Stimulated activated CD4-positive, alpha-beta T cell treated with anti-CD3 and anti-CD28 coated beads, Interleukin-15, amount 100 ng/mL, for 1 hour (primary cell): ENCODE measurements at places on chromosomes 12 and 14.

GRCh38 chr14:92756446-92756845 lies 8.0 kb upstream of the LGMN start:
- no peak for DNase-seq

GRCh38 chr14:55372423-55372822 lies 39.2 kb downstream of the ATG14 start:
- no peak for DNase-seq

- no peak for DNase-seq
Observed at GRCh38 chr12:46131732-46132469, 136.9 kb downstream of the SLC38A1 start.

DNA sequence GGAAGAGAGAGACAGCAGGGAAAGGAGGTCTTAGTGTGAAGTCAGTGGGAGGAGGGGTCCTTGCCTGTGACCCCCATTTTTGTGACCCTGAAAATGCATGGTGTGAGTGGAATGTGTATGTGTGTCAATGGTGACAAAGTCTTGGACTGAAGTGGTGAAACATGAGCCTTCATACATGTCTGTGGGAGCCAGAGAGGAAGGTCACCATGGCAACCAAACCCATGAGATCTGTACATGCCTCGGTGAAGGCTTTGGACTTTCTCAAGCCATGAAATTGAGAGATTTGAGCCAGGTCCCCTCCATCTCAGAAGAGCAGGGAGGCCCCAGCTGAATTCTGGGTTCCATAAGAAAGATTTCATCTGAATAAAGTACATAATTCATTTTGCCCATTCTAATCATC lies 108.7 kb downstream of the TTC8 start:
- no peak for DNase-seq

DNA sequence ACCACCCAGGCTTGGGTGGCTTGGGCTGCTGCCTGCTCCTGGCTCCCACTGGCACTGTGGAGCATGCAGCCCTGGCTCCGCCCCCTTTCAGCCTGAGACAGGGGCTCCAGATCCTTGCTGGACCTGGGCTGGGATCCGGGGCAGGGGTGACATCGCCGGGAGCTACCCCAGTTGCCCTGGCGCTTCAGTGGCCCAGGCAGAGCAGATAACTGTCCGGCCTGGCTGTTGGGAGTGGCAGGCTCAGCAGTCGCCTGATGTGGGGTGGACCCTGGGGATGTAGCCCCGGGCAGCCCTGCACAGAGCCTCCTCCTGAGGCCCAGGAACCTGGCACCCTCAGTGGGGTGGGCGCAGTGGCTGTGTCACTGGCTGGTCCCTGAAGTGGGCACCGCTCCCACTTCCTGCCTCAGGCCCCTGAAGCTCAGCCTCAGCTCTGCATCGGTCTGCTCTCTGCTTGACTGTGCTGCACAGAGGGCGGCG lies 57.9 kb downstream of the FUT8 start:
- DNase-seq = no peak

DNA sequence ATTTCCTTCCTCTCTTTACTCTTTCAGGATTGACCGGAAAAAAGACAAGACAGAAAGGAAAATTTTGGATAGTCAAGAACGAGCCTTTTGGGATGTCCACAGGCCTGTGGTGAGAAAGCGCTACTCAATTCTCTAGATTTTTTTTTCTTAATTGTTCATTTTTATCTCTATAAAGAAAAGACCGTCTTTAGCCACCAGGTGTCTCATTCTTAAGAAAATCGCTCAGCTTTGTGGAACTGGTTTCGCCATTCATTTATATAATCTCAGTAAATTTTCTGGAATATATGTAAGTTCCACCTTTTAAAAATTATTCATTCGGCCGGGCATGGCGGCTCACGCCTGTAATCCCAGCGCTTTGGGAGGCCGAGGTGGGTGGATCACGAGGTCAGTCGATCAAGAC lies 421.1 kb downstream of the DPF3 start:
- no peak for DNase-seq

DNA sequence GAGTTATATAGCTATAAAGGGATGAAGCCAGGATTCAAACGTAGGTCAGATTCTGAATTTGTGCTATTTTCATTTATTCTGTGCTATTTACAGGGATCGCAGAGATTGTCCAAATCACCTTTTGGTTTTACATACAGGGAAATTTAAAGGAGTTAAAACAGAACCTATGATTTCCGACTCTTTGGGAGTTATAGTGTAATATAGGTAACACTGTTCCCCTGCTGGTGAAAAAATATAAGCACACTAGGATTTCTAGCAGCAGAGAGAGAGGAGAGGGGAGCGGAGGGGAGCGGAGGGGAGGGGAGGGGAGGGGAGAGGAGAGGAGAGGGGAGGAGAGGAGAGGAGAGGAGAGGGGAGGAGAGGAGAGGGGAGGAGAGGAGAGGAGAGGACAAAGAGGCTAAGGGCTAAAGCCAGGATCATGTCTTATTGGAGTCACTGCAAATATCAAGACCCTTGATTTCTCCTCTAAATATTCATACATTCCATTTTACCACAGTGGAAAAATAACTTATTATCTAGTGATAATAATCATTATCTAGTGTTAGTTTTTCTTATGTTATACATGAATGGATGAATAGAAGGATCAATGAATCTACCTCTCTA lies 46.2 kb upstream of the KCNH5 start:
- DNase-seq = no peak

DNA sequence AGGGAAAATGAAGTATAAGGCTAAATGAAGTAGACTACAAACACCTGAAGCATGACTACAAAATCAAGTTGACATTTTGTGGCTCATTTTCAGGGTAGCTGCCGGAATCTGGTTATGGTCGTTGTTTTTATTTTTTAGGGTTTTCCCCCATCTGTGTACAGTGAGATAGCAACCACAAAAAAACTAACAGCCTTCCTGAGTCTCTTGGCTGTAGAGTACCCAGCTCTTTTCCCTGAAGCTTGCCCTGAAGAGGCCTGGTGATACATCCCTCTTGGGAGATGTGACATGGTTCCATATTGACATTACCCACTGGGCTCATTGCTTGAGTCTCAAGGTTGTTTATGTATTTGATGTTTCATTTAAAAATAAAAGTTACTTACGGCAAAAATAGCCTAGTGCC lies 424.0 kb downstream of the ZFP36L1 start:
- DNase-seq = no peak

DNA sequence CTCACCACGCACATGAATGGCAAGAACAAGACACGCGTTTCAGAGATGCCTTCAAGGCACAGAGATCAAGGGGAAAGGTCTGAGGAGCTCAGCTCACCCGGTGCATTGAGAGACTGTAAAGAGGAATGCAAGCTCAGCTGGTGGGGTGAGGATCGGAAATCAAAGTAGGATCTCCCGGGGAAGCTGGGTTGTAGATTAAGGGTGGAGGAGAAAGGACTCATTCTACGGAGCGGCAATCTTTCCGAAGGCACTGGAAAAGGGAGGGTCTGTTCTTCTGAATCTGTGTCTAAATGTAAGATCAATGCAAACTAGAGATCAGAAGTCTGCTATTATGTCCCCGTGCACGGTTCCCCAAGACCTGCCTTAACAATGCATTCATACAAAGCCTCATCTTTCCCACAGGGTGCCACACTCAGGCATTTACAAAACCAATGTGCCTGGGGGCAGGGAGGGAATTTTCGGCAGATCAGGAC lies 41.6 kb upstream of the PYGL start:
- DNase-seq = no peak

DNA sequence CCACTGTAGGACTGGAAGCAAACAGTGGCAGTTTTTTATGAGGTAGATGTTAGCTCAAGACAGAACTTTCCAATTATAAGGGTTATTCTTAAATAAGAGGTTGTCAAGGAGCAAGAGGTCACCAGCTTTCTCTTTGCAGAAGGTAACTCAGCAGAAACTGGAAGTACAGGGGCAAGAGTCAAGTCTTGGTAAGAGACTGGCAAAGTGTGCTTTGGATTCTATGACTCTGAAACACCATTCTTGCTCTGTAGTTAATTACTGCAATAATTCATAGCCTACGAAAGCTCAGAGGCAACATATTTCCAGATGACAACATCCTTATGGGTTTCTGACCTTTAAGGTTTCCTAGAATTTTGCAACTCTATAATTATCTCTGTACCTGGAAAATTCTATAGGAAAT lies 51.3 kb downstream of the RMST start:
- DNase-seq = no peak

GRCh38 chr14:26067786-26068459 lies 529.9 kb downstream of the NOVA1 start:
- DNase-seq = no peak

DNA sequence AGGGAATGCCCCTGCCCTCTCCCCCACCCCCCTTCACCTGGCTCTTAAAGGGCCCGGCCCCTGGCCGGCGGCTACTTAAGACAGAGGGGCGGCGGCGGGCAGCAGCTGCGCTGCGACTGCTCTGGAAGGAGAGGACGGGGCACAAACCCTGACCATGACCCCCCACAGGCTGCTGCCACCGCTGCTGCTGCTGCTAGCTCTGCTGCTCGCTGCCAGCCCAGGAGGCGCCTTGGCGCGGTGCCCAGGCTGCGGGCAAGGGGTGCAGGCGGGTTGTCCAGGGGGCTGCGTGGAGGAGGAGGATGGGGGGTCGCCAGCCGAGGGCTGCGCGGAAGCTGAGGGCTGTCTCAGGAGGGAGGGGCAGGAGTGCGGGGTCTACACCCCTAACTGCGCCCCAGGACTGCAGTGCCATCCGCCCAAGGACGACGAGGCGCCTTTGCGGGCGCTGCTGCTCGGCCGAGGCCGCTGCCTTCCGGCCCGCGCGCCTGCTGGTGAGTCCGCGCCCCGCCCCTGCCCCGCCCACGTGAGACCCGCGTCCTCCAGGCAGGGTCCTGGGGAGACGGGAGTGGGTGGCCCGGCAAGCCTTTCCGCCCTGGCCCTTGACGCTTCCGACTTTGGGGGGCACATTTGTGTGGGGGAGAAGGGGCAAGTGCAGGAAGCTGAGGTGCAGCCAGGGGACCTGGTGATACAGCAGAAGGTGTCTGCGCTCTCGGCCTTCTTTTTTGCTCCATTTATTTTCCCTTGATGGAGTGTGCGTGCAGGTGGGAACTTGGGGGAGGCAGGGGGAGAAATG lies at the start of gene IGFBP6:
Gene IGFBP6 (plus strand): TSS at position 104 of the 790 bp plus-strand sequence. CDS start 51 bp downstream, at position 155.
- DNase-seq = peak; percentile 11

DNA sequence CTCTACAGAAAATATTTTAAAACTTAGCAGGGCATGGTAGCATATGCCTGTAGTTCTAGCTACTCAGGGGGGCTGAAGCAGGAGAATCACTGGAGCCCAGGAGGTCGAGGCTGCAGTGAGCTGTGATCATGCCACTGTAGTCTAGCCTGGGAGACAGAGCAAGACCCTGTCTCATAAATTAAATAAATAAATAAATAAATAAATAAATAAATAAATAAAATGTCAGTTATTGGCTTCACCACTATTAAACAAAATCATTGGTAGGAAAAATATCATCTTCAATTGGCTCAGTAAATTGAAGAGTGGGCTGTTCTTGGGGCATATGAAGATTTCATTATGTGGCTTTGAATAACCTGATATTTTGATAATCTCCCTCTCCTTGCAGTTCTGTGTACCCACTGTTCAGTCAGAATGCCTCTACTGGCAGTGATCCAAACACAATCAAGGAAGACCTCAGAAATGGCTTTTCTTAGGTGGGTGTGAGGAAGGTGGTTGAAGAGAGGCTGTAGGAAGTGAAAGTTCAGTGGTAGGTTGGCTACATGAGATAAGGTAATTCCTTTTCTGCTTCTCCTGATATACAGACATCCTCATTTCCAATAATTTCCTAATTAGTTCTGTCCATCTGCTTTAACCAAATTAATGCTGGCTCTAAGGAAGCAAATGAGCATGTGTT lies 175.8 kb downstream of the MSRB3 start:
- no peak for DNase-seq

DNA sequence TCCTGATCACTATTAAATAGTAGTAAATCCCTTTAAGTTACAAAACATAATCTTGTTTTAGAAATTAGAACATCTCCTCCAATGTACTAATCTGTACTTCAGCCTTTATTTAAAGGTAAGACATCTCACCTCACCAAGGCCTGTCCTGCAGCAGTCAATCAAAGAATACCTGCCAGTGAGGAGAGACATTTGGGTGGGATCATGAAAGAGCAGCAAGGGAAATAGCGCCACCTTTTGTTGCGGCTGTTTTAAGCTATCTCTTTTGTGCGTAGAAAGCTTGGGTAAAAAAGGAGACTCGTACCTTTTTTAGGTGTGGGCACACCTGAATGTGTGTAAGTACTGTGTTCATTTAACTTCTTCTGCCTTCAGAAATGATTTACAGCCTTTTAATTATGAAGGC lies 117.8 kb upstream of the TMTC1 start:
- no peak for DNase-seq

DNA sequence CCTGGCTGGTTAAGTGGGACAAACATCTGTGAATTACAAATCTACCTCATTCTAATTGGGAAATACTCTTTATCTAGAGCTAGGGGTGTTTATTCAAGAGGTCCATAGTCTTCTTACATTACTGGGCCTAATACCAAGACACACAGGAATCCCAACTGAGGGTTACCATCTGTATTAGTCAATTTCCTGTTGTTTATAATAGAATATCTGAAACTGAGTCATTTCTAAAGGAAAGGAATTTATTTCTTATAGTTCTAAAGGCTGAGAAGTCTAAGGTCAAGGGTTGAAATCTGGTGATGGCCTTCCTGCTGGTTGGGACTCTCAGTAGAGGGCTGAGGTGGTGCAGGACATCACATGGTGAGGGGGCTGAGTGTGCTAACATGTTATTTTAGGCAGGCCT lies 36.0 kb downstream of the RTRAF start:
- DNase-seq = no peak

DNA sequence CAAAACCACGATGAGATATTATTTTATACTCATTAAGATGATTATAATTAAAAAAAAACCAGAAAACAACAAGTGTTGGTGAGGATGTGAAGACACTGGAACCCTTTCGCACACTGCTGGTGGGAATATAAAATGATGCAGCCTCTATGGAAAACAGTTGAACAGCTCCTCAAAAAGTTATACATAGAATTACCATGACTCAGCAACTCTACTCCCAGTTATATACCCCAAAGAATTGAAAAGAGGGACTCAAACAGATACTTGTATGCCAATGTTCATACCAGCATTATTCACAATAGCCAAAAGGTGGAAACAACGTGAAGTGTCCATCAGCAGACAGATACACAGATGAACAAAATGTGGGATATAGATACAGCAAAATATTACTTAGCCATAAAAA lies 53.1 kb downstream of the TAOK3 start:
- DNase-seq = no peak

- no peak for DNase-seq
Observed at GRCh38 chr12:88052686-88053085, 23.5 kb upstream of the C12orf50 start.

DNA sequence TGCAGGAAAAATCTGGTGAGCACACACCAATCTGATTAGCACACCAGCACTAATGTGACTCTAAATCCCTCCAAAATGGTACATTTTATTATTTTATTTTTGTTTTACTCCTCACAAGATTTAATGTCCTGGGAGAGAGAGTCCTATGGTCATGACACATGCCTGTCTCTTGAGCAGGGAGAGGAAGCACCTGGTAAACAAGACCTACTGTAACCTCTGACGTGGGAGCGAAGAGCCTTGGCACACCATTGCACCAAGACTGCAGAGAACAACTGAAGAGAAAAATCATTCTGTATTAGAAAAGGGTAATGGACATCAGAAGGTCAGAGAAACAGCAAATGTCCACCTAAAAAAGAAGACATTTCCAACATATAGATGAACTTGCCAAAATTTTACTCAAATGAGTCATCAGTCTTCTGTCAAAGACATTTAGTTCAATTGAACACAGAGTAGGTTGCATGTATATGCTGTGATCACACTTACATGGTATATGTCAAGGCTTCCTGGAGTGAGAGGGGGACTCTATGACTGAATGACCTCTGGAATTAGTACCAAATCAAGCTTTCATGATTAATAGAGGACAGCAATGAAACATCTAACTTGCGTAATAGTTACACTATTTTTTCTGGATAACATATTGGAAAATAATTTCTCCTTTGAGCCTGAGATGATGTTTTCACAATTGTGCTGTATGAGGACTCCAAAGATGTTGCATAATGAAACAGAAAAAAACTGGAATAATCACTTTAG lies 186.9 kb upstream of the FLRT2 start:
- no peak for DNase-seq
